Right lung (tissue), 10 donors: ENCODE measurements at places on chromosomes 2 and 18.

GRCh38 chr2:220764171-220764570 is 807.9 kb downstream of the EPHA4 start:
- peak; percentile 66 for DNase-seq

GRCh38 chr2:125405816-125406215 is 1250.1 kb upstream of the GYPC start:
- DNase-seq: no peak

DNA sequence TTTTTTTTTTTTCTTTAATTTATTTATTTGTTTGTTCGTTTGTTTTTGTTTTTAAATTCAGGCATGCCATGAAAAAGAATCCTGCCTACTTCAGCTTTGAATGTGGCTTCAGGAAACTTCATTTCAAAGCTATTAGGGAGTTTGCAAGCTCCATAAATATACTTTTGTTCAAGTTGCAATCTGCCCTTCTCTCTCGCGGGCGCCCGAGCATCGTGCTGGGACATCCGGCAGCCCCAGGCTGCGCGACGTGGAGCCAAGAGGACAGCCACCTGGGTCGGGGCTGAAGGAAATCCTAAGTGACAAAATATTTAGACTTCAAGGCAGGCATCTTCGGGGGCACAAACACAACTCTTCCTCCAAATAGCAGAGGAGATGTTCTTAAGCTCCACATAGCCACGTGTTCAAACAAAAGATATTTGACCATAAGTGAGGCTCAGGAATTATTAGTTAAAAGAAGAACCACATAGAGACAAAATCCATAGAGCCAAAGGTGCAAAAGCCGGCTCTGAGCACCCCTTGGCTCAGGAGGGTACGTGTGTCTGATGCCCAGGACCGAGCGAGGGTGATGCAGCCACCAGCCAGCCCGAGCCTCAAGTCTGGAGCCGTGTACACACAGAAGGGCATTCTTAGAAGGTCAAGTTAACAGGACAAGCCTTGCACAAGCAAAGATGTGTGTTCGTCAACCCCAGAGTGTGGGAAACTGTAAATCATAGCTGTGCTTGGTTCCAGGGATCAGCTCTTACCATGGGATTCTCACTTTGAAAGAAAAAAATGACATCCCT is 256.5 kb upstream of the SALL3 start:
- DNase-seq: no peak

DNA sequence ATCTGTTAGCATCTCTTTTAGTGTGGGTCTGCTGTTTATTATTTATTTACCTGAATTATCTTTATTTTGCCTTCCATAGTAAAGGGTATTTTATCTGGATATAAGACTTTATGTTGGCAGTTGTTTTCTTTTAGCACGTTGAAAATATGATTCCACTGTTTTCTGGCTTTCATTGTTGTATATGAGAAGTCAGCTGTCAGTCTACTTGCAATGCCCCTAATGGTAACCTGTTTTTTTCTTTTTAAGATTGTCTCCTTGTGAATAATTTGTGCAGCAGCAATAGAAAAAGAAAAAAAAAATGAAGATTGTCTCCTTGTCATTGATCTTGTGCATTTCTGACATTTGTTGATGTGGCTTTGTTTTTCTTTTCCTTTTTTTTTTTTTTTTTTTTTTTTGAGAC is 27.2 kb downstream of the SNED1 start:
- DNase-seq: no peak

DNA sequence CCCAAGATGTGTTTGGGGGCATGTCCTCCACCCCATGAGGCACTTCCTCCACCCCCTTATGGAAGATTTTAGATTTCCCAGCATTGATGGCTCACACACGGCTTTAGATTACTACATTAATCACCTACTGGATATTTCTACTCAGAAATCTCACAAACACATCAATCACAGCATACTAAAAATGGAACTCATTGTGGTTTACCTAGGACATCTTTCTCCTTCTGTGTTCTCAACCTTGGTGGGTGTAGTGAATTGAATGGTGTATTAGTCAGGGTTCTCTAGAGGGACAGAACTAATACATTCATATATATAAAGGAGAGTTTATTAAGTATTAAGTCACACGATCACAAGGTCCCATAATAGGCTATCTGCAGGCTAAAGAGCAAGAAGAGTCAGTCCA is 82.1 kb upstream of the CYRIA start:
- DNase-seq: no peak
